ENCODE measurements at places on chromosomes 2 and 18.

GRCh38 chr18:53629337-53629736 lies 595.1 kb downstream of the MBD2 start:
- DNase-seq, result no peak

GRCh38 chr2:103873716-103874351 lies 980.1 kb upstream of the POU3F3 start:
- no peak for DNase-seq

DNA sequence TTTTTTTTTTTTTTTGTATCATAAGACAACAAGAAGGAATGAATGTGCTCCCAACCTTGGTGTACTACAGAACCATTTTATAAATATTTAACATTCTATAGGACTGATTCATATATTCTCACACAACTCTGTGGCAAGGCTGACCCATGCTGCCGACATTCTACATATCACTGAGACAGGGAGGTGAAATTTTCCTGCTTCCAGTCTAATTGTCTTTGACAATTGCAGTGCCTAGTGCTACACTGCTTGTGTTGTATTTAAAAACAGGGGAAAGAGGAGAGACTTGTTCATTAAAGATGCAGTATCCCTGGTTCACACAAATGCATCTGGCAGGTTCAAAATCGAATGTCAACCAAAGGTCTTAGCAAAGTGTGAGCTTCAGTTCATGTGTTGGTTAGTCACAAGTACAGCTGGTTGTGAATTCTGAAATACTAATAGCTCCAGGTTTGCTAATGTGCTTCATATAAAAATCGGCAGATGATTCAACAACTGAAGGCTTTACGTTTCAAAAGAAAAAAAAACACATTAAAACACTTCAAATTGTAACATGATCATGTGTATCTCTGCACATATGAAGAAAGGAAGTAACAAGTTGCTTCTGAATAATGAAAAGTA lies 130.8 kb downstream of the FIGN start:
- no peak for DNase-seq

DNA sequence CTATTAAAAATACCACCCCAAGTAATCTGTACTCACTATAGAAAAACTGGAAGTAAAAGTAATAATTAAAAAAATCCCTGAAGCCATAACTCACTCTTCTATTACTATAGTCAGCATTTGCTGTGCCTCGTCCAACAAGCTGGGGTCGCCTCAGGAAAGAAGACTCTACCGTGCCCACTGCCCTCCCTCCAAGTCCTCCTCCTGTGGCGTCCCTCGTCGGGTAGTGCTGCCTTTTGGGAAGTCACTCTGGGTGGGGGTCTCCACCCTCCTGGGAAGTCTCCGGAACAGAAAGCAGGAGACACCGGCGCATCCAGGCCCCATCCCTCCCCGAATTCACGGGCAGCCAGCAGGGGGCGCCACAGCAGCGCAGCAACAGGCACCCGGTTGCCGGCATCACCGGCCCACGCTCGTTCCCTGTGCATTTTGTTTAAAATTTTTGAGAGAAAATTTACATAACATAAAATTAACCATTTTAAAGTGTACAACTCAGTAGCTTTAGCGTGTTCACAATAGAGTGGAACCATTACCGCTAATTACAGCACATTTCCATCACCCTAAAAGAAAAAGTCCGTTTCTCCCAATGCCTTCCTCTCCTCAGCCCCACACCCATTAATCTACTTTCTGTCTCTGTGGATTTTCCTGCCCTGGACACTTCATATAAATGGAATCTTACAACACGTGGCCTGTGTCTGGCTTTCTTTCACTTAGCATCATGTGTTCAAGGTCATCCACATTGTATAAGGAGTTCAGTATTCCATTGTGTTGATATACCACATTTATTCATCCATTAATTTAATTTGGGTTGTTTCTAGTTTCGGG lies 62.2 kb downstream of the ADNP2 start:
- DNase-seq, result no peak

DNA sequence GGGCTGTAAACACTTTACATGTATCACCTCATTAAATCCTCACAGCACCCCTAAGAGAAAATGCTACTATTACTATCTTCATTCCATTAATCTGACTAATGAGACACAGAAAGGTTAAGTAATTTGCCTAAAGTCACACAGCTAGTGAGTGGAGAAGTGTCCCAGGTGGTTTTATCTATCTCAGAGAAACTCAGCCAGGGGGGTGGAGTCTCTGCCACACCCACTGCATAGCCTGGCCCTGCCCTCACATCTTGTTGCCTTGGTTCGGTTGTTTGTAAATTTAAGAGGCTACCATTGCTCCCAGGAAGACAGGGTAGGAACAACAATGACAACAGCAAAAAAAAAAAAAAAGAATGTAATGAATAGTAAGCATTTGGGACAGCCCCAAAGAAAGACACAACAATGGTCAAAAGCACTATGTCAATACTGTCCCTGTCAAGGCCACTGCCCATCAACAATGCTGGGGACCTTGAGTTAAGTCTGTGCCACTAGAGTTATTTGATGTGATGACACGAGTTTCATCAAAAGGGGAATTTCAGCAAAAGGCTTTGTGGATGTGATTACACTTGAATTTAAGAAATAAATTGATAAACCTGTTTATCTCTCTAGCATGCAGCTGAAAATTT lies 17.5 kb downstream of the CYRIA start:
- DNase-seq, result no peak

DNA sequence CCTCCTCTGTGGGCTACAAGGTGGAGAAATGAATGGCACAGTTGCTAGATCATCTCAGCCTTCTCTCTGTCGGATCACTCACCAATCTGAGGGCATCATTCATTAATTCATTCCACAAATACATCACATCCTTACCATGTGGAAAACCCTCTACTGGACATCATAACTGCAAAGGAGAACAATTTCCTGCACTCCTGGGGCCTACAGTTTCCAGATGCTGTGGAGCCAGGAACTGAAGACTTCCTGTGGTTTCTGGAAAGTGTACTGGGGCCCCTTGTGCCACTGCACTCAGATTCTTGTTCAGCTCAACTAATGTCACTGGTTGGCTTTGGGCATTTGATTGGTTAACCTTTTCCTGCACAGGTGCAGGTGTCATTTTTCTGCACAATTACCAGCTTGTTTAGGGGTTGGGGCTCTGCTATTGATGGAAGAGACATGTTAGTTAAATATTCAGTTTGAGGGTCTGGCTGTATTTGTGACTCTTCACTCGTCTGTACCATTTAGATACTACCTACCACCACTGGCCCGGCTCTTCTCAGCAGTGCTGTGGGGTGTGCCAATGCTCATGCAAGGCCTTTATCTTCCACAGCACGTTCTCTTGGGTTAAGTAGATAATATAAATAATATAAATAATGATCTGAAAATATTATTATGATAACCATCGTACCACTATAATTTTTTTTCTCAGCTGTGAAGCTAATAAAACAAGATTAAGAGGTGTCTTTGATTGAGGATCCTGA lies 427.3 kb downstream of the TSN start:
- DNase-seq, result no peak

DNA sequence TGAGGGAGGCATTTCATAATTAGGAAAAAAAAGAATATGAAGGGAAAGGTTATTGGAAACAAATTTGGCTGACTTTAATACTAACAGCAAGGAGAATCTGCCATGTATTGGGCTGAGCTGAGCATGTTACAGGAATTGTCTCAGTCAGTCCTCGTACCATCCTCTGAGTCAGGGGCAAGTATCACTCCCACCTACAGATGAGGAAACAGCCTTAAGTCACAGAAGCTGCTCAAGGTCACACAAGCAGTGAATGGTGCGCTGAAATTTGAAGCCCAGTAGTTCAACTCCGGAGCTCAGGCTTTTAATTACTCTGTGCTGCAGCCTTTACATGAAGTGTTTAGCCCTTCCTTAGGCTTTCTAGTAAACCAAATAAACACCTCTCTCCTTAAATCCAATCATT lies 17.3 kb downstream of the PROKR1 start:
- DNase-seq, result no peak

DNA sequence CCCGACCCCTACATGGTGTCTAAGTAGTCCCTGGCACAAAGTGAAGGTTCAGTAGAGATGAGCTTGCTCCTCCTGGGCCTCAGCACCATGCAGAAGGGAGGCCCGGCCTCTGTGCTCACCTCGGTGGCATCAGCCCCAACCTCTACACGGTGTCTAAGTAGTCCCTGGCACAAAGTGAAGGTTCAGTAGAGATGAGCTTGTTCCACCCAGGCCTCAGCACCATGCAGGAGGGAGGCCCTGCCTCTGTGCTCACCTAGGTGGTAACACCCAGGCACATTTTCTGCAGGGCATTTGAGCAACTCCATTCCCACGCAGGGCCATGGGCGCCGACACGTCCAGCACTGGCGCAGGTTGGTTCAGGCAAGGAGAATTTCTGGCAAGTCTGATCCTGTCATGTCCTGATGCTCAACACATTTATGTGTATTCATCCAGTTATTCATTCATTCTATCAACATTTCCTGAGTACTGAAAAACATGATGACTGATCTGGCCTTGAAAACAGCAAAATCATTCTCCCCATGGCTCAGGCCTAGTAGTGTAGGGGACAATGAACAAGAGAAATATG lies 408.2 kb upstream of the MYT1L start:
- no peak for DNase-seq

- no peak for DNase-seq
These were observed 554 bp downstream of the PFN4 start for GRCh38 chr2:24122366-24123194.

DNA sequence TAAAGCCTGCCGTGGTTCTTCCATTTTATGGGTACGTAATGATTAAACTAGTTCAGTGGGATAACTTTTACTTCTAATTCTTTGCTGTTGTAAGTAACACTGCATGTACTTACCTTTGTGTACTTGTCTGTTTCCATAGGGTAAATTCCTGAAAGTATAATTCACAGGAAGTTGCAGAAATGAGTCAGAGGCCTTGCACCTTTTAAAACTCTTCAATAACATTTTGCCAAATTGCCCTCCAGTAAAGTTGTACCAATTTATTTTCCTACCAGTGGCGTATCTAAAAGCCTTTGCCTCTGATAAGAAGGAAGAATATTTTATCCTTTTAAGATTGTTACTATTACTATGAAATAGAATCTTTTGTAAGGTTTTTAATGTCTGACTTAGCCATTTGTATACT lies 65.1 kb downstream of the CAB39 start:
- DNase-seq, result no peak

- no peak for DNase-seq
These were observed 7.2 kb upstream of the ITGA6 start for GRCh38 chr2:172420216-172420615.

- no peak for DNase-seq
These were observed 149.2 kb downstream of the TWIST2 start for GRCh38 chr2:238997137-238997390.

- no peak for DNase-seq
These were observed 274.9 kb upstream of the FANCL start for GRCh38 chr2:58515827-58516573.

- no peak for DNase-seq
These were observed 28.5 kb downstream of the DAPL1 start for GRCh38 chr2:158823486-158824237.

DNA sequence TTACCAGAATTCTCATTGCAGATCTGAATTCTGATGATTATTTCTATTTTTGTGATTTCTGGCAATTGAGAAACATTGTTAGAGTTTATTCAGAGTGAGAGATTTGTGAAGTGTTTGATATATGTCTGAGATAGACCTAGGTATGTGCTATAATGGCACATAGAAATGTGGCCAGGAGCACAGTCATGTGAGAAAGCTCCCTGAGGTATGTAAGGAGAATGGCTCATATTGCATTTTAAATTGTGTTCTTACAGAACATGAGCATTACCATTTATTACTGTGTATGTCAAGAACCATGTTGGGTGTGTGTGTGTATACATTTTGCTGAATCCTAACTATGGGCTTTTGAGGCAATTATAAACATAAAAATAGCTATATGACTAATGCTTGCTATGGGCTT lies 101.2 kb downstream of the RAPGEF4 start:
- DNase-seq, result no peak

DNA sequence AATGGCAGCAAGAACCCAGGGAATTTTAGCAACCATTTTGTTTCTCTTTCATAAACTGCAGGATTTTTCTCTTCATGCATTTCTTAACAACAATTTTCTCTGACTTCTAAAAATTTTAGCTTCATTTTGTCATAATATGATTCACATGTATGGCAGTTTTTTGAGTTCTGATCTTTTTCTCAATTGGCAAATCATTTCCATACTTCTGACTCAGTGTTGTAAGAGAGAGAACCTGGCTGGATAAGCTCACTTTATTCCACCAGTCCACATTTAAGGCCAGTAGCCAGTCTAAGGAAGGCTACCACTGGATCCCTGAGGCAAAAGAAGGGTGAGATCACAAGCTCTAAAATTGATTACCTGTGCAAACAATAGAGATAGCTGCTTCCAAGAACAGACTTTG lies 42.8 kb upstream of the COL3A1 start:
- no peak for DNase-seq

GRCh38 chr2:128834207-128834879 lies 515.7 kb upstream of the HS6ST1 start:
- DNase-seq, result no peak

- no peak for DNase-seq
These were observed 26.0 kb downstream of the CROCC2 start for GRCh38 chr2:240932001-240932723.

DNA sequence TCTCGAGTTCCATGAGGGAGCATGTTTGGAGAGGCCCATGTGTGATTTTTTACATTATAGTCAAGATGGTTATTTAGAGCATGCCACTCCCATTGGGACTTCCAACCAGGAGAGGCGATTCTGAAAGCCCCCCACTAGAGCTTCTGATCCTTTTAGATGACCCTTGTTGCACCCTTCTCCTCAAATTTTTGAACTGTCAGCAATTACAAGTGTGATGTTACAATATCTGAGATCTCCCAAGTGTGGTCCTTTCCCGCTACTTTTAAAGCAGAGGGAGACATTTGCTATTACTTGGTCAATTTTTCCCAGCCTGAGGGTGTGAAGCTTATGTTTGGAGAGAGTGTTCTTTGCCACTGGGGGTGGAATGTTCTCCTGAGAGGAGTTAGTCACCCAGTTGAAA lies 16.7 kb upstream of the PTH2R start:
- DNase-seq, result no peak

GRCh38 chr2:193668557-193669323 lies 1474.0 kb upstream of the TMEFF2 start:
- no peak for DNase-seq

DNA sequence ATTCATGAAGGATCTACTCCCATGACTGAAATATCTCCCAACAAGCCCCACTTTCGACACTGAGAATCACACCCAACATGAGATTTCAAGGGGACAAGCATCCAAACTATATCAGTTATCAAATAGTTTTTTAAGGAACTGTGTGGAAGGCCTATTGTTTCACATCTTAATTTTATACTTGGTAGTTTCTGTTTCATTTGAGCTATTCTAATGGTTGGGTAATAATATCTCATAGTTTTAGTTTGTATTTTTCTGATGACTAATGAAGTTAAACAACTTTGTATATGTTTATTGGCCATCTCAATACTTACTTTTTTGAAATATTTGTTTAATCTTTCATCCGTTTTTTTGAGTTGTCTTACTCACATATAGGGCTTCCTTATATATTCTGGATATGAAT lies 135.0 kb downstream of the SCG2 start:
- no peak for DNase-seq

GRCh38 chr2:64586883-64587481 lies 62.9 kb downstream of the AFTPH start:
- DNase-seq, result no peak

Measured in stimulated activated CD4-positive, alpha-beta T cell treated with anti-CD3 and anti-CD28 coated beads, TNF-alpha, amount 100 ng/mL, for 1 hour (primary cell).